OCI-M1 (cell line): ENCODE measurements at places on chromosomes 1 and 21.

DNA sequence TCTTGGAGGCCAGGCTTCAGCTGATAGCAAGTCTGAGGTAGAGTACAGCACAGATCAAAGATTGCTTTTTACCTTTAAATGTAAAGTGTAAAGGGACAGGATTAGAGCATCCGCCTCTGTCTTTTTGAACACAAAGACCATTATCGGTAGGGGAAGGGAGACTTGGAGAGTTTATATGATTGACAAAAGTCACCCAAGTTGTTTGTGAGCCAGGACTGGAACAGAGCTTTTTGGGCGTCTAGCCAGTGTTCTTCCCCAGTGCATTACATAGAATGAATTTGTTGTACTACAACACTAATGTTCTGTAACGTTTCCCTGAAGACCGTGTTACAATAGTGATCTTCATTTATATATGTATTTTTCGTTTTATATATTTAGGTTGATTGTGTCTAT lies 9.3 kb upstream of the PIGC start:
- no peak for DNase-seq

- DNase-seq, result no peak
Measured at GRCh38 chr1:223525957-223526356, 132.7 kb downstream of the CCDC185 start.

DNA sequence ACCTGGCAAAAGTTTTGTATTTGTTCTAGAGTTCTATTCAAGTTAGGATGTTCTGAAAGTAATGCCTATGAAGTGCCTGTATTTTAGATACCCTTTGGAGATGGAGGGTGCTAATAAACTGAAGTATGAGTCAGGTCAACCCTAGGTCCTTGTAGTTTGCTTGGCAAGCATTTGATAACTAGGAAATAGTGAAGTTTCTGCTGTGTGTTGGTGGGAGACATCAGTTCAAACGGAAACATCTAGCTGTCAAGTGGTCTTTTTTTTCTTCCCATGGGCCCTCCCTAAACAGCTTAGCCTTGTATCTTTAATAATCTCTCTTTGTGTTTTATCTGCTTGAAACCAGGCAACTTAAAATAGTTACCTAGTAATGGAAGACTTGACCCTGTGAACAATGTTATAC lies 4.5 kb downstream of the MRPS6 start:
- DNase-seq, result peak; percentile 52

- DNase-seq, result no peak
Measured at GRCh38 chr21:43287795-43288755, 119.3 kb downstream of the CRYAA start.

DNA sequence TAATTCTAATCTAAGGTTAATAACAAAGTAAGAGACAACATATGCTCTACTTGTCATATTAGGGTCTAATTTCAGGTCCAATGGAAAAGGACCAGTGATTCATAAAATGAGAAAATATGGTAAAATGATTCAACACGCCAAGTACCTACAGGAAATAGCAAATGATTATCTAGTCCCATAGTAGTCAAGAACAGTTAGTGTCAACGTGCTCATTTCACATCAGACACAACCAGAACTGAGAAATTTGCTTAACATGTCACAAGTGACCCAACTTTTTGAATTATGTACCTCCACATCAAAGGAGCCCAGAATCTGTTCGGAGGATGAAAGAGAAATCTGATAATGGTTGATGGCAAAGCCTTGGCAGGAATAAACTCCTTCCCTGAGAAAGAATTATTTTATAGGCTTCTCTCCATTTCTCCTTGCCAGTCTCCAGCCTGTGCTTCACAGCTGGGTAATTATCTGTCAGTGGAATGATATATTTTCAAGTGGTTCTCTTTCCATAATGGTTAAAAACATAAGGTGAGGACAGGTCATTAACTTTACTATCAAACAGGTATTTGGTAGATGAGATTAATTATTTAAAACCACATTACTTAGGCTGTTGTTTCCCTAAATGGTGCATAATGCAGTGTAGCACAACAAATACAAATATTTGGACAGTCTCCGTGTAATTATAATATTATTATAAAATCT lies 83.2 kb downstream of the APP start:
- no peak for DNase-seq

DNA sequence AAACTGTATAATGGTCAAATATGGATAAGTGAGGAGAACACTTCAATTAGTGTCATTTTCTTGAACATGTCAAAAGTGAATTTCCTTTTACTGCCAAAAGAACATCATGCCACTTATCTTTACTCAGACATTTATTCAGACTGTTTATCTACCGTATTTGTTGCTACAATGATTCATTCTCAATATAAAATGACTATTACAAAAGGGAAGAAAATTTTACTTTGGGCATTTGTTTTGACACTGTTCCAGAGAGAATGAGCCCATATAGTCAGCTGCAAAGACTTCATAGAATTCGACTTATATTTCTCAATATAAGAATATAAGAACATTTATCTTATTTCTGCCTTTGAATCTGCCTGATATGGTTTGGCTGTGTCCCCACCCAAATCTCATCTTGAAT lies 1699.1 kb downstream of the BRINP3 start:
- no peak for DNase-seq

GRCh38 chr1:207333620-207334019 lies 12.1 kb downstream of the CD55 start:
- no peak for DNase-seq

GRCh38 chr1:57474137-57474750 lies 50.4 kb upstream of the DAB1 start:
- no peak for DNase-seq

DNA sequence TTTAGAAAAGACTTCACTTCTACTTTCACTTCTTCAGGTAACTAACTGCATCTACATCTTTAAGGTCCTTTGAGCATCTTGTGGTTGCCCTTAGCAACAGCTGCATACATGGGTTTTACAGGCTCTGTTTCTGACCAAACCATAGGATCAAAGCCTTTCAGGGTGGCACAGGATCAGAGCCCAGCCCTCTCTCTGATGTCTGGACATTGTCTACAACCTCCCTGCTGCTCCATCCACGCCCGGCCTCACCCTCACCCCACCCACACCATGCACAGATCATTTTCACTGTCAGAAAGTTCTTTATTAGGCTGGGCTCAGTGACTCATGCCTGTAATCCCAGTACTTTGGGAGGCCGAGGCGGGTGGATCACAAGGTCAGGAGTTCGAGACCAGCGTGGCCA lies 5.2 kb downstream of the NCF2 start:
- DNase-seq, result no peak

DNA sequence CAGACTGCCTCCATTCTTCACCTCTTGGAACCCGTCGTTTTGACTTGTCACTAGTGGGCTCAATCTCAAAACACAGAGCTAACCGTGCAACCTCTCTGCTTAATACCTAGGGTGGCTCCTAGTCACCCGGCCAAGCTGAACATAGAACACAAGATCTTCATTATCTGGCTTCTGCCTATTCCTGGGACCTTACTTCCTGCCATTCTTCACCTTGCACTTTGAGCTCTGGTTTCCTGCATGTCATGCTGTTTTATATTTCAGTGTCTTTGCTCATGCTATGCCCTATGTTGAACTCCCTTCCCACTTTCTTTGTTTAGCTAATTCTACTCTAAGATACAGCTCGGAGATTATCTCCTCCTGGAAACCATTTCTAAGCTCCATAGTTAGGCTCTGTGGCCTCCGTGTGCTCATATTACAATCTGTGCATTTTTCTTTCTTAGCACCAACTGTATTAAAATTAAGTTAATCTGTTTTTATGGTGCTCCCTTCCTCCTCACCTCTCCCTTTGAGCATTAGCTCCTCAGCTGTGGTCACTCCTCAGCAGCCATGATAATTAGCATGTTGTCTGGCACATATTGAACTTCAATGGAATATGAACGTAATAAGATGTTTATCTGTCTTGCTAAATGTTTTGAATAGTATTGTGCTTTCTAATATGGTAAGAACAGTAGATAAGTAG lies 13.1 kb downstream of the GPSM2 start:
- no peak for DNase-seq

DNA sequence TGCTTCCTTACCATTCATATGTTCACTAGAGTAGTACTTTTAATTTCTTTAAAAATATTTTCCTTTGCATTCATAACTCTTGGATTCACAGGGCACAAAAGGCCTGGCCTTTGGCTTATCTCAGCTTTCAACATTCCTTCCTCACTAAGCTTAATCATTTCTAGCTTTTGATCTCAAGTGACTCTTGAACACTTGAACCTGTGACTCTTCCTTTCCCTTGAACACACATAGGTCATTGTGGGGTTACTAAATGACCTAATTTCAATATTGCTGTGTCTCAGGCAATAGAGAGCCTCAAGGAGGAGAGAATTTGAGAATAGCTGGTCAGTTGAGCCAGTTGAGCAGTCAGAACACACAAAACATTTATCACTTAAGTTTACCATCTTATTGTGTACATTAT lies 49.9 kb downstream of the COL11A1 start:
- no peak for DNase-seq

- DNase-seq, result peak; percentile 81
Measured at GRCh38 chr1:181015251-181015615, 7.4 kb downstream of the STX6 start.
